Gastrocnemius medialis (tissue), 4 donors: ENCODE measurements at places on chromosomes 6 and 20. TPM values are rescaled to one million over a fixed set of nuclear protein-coding genes. Genes with fewer than 3 reads are reported as not detected.

Gene RSPO3
- total RNA-seq, result 7.0 TPM

Gene ACOT13
- 13.6 TPM for total RNA-seq

Gene C20orf202
- total RNA-seq, result not detected

Gene LAMA5
- total RNA-seq, result 35.8 TPM

Gene ABHD16B
- total RNA-seq, result not detected
